ENCODE measurements at places on chromosomes 6 and 20.

DNA sequence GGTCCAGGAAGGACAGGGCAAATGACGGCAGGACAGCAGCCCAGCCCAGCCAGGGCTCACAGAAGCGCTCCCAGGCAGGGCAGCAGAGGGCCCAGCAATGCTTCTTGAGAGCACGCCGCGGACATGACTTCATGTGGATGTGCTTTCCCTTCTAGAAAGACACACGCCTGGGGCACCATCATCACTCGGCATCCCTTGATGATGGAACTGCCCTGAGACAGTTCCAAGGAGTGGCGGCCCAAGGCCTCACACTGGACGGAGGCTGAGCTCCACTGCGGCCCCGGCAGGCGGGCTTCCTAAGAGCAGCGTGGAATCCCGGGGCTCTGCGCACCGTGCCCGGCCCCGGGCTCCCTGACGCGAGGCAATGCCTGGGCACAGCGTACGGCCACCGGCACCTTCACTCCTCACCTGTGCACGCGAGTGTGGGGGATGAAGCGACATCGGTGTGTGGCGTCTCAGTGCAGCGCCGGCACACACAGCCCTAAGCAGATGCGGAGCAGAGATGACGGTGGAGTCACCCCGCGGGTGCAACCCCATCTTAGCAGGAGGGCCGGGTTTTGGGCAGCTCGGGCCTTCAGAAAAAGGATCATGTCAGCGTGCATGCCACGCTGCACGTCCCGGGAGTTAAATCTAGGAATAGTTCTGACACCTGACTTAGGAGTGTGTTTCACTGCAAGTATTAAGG, 86.6 kb downstream of the THBS2 start:
- no peak for DNase-seq

DNA sequence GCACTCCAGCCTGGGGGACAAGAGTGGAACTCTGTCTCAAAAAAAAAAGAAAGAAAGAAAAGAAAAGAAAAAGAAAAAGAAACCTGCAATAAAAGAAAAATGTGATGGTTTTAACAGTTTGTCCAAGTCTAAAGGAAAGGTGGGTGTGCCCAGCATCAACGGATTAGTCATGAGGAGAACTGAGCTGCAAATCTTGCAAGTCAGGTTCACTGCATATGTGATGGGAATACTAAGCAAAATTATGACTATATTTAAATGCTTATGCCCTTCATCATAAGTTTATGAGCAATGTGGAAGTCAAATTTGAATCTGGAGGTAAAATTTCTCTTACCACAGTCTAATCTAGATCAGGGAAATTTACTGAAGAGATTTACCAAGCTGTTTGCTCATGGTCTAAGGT, 13.1 kb upstream of the CDK19 start:
- no peak for DNase-seq

GRCh38 chr6:70520575-70520974, 46.2 kb upstream of the SDHAF4 start:
- no peak for DNase-seq

GRCh38 chr20:40390654-40391053, 298.4 kb downstream of the MAFB start:
- no peak for DNase-seq

- DNase-seq, result no peak
These were observed 9.6 kb downstream of the IGF2R start for GRCh38 chr6:159978291-159979135.

DNA sequence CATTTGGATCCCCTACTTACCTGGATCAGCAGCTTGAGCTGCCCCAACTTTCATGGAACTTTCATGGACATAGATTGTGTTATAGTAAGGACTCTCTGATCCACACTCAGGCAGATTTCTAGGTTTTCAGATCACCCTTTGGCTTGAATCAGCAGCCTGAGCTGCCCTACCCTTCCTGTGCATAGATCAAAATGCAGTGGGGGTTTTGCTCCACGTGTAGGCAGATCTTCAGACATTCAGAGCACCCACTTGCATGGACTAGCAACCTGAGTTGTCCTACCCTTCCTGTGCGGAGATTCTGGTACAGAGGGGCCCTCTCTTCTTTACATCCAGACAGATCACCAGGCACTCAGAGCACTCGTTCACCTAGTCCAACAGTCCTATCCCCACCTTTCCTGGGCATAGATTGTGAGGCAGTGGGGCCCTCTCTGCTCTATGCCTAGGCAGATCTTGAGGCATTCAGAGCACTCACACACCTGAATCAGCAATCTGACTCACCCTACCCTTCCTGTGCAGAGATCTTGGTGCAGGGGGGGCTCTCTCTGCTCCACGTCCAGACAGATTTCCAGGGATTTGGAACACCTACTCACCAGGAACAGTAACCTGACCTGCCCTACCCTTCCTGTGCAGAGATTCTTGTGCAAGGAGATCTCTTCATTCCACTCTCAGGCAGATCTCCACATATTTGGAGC, 705.2 kb upstream of the NRSN1 start:
- DNase-seq, result no peak

DNA sequence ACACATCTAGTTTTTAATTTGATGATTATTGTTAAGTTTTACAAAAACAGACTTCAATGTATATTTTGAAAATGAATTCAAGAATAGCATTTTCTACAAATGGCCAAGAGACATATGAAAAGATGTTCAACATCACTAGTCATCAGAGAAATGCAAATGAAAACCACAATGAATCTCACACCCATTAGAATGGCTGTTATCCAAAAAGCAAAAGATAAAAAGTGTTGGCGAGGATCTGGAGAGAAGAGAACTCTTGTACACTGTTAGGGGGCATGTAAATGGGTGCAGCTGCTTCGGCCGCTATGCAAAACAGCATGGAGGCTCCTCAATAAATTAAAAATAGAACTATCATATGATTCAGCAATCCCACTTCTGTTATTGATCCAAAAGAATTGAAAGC, 185.8 kb upstream of the CCN2 start:
- no peak for DNase-seq

- DNase-seq, result no peak
These were observed 1.1 kb downstream of the TCP11 start for GRCh38 chr6:35139924-35140638.

- DNase-seq, result no peak
These were observed 80.3 kb downstream of the JARID2 start for GRCh38 chr6:15326067-15326614.

DNA sequence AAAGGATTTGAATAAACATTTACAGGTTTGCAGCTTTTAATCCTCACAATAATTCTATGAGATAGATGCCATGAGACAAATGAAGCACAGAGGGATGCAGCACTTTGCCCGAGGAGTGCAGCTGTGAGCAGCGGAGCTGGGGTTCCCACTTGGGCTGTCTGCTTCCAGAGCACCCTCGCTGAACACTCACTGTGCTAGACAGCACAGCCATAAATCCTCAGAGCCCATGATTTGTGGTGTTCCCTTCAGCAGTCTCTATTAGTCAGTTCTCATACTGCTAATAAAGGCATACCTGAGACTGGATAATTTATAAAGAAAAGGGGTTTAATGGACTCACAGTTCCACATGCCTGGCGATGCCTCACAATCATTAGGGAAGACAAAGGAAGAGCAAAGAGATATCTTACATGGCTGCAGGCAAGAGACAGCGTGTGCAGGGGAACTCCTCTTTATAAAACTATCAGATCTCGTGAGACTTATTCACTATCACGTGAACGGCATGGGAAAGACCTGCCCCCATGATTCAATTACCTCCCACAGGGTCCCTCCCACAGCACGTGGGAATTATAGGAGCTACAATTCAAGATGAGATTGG, 25.3 kb upstream of the CTAGE9 start:
- no peak for DNase-seq

DNA sequence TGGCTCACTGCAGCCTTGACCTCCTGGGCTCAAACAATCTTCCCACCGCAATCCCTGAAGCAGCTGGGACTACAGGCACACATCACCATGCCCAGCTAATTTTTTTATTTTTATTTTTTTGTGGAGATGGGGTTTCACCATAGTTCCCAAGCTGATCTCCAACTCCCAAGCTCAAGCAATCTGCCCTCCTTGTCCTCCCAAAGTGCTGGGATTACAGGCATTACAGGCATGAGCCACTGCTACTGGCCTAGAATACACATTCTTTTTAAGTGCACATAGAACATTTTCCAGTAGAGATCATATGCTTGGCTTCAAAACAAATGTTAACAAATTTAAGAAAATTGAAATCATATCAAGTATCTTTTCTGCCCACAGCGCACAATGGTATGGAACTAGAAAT, 176.8 kb upstream of the MARCKS start:
- DNase-seq, result no peak

DNA sequence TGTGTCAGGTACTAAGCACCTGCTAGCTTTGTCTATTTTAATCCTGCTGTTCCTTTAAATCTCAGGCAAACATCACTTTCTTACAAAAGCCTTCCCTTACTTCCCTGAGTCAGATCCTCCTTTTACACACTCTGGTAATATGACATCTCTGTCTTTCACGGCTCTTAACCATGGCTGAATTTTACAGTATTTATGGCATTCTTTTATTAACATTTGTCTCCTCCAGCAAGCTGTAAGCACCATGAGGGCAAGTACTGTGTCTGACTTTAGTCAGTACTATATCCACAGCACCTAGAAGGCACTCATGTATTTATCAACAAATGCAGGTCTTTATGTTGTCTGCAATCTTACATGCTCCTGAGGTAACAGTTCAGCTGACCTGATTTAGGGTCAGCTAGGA, 33.7 kb upstream of the HBS1L start:
- DNase-seq, result no peak

GRCh38 chr6:136822046-136822375, 381 bp upstream of the PEX7 start:
- no peak for DNase-seq

GRCh38 chr6:151447237-151447636, 4.7 kb downstream of the RMND1 start:
- DNase-seq, result no peak

DNA sequence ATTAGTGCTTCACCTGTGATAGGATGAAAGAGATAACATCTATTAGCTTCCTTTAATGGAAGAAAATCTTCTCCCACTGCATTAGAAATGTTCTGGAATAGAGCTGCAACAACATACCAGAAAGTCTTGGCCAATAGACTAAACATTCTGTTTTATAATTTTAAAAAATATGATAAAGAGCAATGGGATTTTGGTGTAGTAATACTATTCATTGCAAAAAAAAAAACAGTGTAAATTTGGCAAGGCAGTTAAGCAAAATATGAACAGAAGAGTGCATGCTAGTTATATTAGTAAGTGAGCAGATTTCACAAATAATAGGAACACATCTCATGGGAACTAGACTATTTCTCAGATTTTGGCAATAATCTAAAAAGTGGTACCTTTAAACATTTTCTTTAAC, 43.3 kb downstream of the SOX4 start:
- no peak for DNase-seq

DNA sequence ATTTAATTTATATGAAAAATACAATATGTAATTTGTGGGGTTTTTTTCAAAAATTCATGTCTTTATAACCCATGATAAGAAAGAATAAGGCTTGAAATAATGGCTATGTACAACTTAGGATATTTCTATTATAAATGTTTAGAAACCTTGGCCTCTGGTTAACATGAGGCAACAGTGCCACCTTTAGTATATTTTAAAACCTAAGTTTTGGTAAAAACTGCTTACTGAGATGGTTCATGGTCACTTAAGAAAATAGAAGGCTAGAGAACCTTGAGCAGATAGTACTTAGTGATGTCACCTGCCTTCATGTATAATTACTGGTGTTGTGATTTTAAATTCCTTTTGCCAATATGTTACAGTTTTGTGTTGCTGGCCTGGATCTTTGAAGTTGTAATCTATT, 176.4 kb downstream of the ADGB start:
- no peak for DNase-seq

- no peak for DNase-seq
These were observed 11.5 kb downstream of the NFKBIL1 start for GRCh38 chr6:31558631-31559500.

- peak; percentile 21 for DNase-seq
These were observed 38.3 kb downstream of the COX4I2 start for GRCh38 chr20:31675828-31676608.

DNA sequence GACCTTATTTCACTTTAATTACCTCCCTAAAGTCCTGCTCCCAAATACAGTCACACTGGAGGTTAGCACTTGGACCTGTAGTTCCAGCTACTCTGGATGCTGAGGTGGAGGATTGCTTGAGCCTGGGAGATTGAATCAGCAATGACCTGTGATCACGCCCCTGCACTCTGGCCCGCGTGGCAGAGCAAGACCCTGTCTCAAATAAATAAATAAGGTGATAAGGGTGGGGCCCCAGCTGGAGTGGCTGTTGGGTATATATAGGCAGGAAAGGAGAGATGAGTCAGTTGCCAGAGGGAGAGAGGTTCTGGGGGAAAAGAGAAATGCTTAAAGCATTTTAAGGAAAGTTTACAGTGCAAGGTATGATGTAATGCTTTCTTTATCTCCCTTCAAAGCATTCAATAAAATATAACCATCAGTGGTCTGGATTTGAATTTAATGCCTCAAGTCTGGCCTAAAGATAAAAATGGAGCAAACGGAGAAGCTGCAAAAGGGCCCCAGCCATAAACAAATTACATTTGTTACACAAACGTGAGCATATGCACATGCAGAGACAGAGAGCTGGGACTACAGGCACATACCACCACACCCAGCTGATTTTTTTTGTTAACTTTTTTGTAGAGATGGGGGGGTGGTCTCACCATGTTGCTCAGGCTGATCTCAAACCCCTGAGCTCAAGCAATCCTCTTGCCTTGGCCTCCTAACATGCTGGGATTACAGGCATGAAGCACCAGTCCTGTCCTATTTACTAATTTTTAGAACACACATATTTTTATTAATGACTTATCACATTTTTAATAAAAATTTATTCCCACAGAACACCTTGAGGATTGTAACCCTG, 6.1 kb upstream of the PM20D2 start:
- DNase-seq, result no peak

DNA sequence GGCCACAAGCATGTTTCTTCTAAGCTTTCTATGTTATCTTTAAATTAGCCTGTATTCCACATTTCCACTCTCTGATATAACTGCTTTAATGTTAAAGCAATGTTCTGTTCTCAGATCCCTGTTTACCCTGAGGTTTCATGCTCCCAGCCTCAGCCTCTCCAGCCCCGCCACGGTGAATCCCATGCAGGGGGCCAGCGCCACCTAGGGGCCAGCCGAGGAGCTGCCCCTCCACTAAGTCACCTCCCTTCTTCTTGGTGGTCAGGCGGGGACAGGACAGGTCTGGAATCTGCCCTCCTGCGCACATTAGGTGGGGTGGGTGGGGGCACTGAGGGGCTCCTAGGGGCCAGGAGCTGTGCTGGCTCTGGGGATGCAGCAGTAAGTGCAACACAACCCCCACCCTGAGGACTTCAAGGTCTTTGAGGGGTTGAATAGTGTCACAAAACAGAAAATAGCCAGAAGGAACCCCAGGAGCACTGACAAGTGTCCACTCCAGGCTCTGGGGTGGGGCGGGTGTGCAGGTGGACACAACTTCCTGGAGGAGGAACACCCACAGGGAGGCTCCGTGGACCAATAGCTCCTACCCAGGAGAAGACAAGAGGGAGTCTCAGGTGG, 61.6 kb downstream of the RAB44 start:
- DNase-seq, result peak; percentile 83

DNA sequence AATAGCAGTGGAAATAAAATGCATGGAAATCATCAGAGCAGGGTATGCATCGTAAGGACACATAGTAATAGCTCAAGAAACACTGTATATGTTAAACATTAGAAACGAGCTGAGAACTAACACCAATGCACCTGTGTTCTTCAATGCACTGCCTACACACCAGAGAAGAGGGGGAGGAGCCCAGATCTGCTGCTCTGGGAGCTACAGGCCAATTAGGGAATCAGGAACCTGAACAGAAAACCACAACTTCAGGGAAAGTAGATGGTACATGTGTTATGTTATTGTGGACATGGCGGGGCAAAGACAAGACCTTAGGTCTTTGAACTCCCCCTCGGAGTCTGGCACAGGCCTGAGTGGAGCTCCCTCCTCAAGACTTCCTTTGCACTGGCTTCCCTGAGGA, 39.7 kb downstream of the RIPOR3 start:
- DNase-seq, result no peak

All from stimulated activated CD4-positive, alpha-beta T cell treated with anti-CD3 and anti-CD28 coated beads, TNF-alpha, amount 100 ng/mL, for 1 hour (primary cell).